ENCODE measurements at places on chromosomes 13 and 19.

DNA sequence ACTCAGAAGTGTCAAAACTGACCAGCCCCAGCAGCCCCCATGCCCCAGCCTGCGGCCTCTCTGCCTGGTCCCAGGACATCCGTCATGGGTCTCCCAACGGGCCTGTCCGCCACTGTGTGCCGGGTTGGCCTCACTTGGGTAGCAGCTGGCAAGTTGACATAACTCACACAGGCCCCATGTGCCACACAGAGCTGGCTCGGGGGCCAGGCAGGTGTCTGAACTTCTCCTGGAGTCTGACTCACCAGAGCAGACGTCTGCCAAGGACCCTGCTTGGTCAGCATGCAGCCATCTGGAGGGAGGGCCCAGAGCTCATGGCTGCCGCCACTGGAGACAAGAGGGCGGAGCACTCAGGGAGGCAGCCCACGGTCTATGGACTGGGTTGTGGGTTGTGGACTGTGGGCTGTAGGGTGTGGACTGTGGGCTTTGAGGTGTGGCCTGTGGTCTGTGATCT, 32.0 kb upstream of the TMEM255B start:
- peak; percentile 16 for DNase-seq

DNA sequence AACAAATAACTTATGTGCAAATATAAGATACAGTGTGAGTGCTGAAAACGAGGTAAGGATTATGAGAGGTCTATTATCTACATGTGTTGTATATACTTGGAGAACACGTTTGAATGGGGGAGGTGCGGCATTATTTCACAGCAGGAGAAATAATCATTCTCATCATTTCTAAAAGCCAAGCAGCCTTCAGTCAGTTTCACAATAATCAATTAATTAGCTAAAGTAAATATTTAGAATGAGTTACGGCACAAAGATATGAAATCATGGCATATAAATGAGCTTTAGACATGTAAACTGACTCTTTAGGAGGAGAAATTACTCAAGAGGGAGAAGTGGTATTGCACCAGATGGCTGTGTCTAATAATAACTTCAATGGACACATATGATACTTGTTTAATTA, 366.6 kb downstream of the DNAJC15 start:
- DNase-seq = no peak

GRCh38 chr19:42189133-42189532, 28.3 kb downstream of the DEDD2 start:
- DNase-seq = no peak

DNA sequence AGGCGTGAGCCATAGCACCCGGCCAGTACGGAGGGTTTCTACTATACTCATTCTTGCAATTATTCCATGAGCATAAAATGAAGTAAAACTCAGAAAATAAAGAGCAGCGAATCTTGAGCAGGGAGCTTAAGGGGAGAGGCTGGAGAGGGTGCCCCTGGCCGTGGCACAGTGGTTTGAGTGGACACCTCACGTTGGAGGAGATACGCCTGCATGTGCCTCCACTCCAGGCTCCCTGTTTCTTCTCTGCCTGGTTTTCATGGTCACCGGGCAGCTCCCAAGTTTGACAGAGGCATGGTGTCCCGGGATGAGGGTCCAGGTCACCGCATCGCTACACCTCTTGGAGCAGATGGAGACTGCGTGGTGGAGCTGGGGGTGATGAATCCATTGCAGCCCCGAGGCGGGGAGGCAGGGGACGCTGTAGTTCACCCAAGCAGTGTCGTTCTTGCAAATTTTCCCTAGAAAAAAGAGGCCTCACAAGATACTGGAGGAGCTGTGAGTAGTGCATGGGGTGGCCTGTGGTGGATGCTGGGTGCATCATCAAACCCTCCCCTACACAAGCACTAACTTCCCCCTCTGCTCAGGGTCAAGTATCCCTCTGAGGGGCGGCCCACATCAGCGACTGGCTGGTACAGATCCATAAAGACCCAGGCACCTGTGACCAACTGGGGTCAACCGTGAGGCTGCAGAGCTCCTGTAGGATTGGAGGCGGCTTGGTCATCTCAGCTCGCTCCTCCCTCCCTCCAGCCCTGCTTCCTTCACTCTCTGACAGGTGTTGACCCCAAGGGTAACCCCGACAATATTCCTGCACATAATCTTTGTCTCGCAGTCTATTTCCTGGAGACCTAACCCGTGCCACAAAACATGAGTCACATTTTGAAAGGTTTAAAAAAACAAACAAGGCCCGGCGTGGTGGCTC, 3.6 kb upstream of the MIER2 start:
- DNase-seq = no peak

All from epithelial cell of esophagus (primary cell).